ENCODE measurements at places on chromosomes 7 and 10.

- no peak for DNase-seq
Measured at GRCh38 chr10:35063837-35064454, 26.2 kb downstream of the CUL2 start.

- DNase-seq: no peak
Measured at GRCh38 chr7:151509670-151510333, 9.9 kb downstream of the RHEB start.

DNA sequence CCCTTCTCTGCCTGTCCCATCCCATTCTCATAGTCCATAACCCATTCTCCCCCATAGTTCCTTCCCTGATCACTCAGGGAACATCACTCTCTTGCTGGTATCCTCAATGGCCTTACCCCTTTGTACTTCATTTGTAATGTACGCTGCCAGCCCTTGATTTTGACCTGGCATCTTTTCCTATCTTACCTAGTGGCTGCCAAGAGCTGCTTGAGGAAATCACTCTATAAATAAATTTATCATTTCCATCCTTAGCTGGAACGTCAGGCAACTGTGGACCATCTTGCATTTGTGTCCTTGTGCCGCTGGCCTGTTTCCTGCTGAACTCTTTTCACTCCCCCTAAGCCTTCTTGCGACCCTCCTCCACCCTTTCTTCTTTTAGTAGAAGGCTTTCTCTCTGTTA, 14.0 kb downstream of the CDK14 start:
- DNase-seq: no peak

GRCh38 chr7:23093111-23093510, 12.5 kb upstream of the KLHL7 start:
- DNase-seq: no peak
